CD8-positive, alpha-beta T cell (primary cell): ENCODE measurements at places on chromosomes 12 and 14.
A peak's percentile ranks its signal among the peaks of the same experiment; 100 is the strongest.

DNA sequence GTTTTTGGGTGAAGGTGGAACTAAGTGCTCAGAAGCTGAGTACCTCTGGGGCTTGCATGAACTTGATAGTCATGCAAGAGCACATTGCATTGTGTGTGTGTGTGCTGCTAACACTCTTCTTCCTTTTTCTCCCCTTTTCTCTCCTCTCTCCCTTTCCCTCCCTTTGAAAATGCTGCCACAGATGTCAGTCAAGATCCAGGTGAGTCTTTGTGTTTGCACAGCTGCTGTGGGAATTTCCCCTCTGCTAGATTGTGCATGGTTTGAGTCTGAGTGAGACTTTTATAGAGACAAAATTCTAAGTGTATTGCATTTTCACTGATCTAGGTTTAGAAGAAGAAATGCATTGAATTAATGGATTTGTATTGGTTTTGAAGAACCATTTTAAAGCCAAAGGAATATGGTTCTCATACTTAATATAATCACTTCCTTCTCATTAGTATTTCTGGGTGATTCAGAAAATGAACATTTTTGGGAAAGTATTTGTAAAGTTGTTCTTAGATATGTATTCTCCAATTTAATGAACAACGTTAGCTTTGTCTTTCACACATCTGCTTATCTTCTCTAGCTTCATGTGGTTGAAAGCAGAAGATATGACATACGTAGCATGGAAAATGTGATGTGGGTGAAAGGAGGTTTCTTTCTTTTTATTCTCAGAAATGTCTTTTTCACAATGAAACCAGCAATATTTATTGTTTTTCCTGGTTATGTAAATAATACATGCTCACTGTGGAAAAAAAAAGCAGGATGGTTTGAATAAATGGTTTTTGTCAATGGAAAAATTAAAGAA lies 108.5 kb downstream of the NRXN3 start:
- DNase-seq: no peak

DNA sequence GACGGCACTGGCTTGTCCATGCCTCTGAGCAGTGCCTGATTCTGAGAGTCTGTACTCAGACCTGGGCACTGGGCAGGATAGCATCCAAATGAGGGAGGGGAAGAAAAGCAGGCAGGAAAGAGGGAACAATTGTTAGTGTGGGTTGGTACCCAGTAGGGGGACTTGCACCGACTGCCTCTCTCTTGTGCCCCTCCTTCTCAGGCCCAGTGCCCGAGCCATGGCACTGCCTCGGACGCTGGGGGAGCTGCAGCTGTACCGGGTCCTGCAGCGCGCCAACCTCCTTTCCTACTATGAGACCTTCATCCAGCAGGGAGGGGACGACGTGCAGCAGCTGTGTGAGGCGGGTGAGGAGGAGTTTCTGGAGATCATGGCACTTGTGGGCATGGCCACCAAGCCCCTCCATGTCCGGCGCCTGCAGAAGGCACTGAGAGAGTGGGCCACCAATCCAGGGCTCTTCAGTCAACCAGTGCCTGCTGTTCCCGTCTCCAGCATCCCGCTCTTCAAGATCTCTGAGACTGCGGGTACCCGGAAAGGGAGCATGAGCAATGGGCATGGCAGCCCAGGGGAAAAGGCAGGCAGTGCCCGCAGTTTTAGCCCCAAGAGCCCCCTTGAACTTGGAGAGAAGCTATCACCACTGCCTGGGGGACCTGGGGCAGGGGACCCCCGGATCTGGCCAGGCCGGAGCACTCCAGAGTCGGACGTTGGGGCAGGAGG lies 2.2 kb downstream of the NAB2 start:
- no peak for DNase-seq

DNA sequence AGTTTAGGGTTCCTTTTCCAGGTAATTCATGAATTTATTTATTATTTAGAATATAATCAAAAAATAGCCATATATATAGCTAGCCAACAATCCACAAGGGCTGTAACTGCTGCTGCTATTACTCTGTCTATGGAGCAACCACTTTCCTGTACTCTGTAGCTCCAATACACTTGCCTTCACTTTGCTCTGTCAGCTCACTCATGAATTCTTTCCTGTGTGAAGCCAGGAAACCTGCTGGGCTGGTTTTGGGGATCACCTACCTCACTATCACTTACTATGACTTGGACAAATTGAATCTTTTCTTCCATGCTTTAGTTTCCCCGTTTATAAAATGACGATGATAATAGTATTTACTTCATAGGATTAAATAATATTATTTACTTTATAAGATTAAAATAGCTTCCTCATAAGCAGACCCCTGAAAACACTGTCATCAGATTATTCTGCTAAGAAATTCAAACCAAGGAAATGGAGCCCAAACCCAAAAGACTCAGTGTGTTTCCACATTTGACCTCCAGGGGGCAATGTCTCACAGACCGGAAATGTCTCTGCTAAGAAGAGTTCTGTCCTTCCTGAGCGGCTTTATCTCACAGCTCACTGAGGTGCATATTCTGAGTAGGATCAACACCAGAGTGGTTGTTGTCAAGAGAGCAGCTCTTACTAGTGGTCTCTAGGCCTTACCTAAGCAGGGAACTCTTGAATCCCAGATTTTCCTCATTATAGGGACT lies 457.1 kb downstream of the DAD1 start:
- peak; percentile 20 for DNase-seq

DNA sequence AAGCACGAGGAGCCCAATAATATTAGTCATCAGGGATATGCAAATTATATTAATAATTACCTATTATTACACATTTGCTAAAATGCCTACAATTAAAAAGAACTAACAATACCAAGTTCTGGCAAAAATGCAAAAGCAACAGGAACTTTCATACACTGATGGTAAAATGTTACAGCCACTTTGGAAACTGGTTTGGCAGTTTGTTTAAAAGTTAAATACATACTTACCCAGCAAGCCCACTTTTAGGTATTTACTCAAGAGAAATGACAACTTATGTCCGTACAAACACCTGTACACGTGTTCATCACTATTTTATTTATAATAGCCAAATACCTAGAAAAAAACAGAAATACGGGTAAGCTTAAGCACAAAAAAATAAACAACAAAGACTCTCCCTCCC lies 17.0 kb downstream of the WDR89 start:
- DNase-seq: no peak

- DNase-seq: peak; percentile 56
Measured at GRCh38 chr14:63840981-63841380, 11.8 kb upstream of the SYNE2 start.

GRCh38 chr12:9943240-9943639 lies 11.1 kb upstream of the CLEC2A start:
- peak; percentile 10 for DNase-seq

DNA sequence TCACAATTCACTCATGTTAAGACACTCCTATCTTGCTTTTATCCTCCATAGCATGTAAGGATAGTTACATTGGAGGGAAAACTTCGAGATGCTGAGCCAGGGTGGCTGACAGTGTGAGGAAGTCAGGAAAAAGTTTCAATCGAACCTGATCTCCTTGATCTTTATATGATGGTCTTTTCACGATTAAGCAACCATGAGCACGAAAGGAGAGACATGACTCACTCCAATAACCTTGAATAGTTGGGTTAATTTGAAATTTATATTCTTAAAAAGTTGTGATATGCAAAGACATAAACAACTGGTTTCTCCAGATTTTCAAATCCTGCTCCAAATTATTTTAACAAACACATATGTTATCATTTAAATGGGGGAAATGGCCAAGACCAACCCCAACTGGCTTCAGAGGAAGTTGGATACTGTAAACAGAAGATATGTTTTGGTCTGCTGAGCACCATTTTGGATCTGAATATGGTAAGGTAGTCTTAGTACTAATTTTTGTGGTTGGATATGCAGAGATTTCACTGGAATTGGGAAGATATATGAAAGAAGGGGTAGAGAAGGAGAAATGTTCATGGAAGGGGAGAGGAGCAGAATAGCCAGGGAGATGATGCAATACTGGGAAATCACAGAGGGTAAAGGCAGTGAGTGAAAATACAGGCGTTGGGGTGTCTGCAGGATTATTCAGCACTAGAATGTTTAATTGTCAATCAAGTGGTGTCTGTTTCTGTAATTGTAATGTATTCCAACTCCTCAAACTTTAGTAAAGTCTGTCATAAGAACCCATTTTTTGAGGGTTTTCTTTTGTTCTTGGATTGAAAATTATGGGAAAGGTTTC lies 185.2 kb upstream of the SLC38A2 start:
- no peak for DNase-seq
